ENCODE measurements at places on chromosomes 5 and 9.

DNA sequence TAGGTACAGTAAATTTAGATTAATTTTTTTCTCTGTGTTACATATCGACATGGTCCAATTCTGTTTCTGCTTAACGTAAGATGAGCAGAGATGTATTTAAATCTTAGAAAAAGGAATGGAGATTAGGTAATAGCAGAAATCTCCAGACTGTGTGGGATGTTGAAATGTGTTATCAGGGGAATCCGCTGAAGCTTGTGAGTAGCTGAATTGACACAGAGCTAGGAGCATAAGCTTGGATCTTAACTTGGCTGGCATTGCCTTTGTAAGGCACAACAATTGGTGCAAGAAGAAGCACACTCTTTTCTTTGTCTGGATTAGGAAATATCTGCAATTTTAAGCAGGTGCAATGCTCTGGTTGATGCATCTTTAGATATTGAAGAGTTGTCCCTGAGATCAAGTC is 53.1 kb downstream of the PLPPR1 start:
- DNase-seq: no peak

GRCh38 chr5:142826741-142827492 is 56.7 kb downstream of the ARHGAP26 start:
- no peak for DNase-seq

DNA sequence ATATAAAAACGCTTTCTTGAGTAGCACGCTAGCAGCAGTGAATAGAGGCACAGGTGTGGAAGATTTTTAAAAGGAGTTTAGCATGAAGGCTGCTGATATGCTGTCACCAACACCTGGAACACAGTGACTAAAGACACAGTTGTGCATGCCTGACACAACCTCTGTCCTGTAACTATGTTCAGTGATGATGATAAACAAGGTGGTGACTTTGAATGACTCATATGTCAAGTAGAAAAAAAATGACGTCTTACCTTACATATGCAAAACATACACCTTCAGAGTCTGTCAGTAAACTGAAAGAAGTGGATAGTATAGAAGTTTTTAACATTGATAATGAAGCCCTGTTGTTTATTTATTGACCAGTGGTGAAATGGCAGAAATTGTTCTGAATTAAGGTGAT is 66.2 kb upstream of the ADCY2 start:
- no peak for DNase-seq

DNA sequence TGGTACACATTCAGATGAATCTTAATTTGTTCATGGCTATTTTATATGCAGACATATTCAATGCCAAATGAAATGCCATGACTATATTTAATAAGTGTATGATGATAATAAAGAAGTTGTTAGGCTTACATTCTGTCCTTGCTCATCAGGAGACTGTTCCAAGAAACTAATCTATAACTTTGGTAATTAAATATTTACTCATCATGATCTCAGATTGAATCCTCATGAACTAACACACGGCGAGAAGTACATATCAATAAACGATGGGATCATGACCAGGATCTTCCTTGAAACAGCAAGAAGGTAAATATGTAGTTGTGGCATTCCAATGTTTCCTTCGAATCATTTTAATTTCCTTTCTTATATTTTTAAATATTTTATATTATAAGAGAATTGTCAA is 12.5 kb upstream of the AGGF1 start:
- no peak for DNase-seq

DNA sequence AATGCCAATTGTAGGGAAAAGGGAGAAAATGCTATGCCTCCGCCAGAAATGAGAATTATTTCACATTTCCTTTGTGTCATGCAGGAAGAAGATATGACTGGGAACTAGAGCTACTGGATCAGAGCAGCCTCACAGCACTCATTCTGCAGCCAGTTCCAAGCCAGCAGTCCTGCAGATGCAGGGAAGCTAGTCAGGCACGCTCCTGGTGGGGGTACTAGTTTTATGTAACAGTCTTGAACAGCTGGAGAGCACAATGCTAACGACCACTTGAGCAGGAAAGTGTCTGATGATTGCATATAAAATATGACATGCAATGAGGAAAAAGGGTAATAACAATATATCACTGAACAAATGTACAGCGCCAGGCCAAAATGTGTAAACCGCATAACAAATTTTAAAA is 21.7 kb downstream of the CDH10 start:
- no peak for DNase-seq

GRCh38 chr9:72726947-72727346 is 205.5 kb downstream of the TMC1 start:
- DNase-seq: no peak

DNA sequence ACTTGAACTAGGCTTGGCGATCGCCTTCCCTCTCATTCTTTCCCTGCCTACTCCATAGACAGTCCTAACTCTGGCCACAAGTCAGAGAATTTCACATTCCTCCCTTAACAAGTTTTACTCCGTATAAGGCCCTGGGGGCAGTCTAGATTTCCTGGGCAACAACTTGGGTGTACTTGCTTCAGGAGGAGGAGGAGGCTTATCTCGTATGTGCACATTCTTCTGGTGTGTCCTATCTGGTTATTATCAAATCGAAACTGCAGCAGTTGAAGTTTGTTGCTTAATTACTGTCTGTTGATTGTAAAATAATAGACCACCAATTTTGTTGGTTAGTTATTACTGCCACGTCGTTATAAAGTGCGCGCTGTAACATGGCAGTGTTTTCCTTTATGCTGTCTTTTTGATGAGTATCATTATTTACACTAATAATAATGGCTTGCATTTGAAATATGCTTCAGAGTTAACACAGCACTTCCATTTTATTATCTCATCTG is 42.0 kb downstream of the PIP5K1B start:
- DNase-seq: no peak

- no peak for DNase-seq
Measured at GRCh38 chr5:56616454-56617160, 198.7 kb upstream of the MAP3K1 start.

GRCh38 chr9:136536721-136537241 is 9.1 kb downstream of the NOTCH1 start:
- DNase-seq: no peak

DNA sequence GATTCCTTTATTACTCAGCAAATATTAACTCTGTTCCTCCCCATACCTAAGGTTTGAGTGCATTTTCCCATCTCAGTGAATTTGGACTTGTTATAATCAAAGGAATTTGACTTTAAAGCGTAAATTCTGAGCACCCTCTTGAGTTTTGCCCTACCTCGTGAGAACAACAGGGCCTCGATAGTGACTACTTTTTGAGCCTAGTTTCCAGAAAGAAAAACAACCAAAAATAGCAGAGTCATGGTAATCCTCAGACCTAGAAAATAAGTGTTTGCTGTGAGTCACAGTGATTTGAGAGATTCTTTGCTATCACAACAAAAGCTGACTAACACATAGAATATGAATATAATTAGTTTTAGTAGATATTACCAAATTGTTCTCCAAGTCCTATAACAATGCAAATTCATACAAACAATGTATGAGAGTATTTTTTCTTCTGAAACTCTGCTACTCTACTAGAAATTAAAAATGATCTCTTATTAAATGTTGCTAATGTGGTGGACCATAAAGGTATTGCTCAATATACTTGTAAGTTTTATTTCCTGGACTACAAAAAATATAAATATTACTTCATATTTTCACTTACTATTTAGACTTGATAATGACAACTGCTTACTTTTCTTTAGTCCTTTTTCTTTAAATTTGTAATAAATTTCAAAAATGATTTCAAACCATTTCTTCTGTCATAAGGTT is 759.7 kb downstream of the BRINP1 start:
- peak; percentile 29 for DNase-seq

DNA sequence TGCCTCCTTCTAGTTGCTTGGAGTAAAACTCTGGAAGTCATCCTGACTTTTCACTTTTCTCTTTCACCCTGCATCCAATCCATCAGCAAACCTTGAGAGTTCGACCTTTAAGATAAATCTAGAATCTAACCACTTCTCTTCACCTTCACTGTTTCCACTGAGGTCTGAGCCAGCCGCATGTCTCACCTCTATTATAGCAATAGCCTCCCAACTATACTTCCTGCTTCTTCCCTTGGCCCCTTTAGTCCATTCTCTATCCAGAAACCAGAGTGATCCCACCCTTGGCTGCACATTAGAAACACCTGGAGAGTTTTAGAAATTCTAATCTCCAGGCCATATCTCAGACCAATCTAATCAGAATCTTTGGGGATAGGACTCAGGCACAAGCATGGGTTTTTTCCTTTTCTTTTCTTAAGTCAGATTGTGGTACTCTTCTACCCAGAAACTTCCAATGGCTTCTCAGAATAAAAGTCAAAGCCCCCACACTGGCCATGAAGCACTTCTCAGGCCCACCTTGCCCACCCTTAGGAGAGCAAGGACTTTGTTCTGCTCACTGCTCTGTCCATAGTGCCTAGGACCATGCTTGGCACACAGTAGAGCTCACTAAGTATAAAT is 33.1 kb downstream of the MFAP3 start:
- DNase-seq: no peak

DNA sequence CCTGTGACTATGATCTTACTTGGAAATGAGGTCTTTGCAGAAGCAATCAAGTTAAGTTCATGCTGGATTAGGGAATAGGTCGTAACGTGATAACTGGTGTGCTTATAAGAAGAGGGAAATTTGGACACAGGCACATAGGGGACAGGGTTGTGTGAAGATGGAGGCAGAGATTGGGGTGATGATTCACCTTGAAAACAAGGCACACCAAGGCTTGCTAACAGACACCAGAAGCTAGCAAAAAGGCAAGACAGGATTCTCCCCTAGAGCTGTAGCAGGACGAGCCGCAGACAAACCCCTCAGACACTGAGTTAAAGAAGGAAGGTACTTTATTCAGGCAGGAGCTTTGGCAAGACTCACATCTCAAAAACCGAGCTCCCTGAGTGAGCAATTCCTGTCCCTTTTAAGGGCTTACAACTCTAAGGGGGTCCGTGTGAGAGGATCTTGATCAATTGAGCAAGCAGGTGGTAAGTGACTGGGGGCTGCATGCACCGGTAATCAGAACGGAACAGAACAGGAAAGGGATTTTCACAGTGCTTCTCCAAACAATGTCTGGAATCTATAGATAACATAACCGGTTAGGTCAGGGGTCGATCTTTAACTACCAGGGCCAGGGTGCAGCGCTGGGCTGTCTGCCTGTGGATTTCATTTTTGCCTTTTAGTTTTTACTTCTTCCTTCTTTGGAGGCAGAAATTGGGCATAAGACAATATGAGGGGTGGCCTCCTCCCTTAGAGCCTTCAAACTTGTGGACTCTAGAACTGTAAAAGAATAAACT is 57.5 kb upstream of the S1PR3 start:
- no peak for DNase-seq

DNA sequence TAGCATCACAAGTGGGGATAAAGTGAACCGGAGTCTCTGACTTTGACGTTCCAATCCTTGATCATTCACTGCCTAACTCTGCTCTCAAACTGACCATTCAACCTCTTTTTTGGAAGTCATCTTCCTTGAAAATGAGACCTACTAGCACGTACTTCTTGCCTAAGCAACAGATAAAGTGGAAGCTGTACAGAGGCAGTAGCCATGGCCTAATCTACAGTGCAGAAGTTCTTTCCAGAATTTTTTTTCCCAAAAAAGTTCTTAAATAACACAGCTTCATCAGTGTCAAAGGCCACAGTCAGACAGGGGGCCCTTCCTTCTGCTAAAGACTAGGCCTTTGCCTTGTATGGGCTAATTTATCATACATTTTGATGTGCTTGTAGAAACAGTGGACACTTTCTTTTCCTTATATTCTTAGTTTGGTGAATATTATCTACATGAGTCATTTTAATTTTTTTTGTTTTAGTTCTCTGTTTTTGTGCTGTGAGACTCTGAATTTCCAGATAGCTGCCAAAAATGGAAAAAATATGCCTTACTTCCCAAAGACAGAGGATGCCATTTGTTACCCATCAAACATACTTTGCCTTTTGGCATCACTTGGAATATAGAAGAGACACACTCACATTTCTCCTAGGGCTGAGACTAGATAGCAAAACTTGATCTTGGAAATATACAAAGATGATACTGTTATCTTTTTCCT is 96.3 kb upstream of the VCAN start:
- DNase-seq: no peak

GRCh38 chr5:133423011-133423617 is 189.2 kb downstream of the FSTL4 start:
- DNase-seq: no peak

DNA sequence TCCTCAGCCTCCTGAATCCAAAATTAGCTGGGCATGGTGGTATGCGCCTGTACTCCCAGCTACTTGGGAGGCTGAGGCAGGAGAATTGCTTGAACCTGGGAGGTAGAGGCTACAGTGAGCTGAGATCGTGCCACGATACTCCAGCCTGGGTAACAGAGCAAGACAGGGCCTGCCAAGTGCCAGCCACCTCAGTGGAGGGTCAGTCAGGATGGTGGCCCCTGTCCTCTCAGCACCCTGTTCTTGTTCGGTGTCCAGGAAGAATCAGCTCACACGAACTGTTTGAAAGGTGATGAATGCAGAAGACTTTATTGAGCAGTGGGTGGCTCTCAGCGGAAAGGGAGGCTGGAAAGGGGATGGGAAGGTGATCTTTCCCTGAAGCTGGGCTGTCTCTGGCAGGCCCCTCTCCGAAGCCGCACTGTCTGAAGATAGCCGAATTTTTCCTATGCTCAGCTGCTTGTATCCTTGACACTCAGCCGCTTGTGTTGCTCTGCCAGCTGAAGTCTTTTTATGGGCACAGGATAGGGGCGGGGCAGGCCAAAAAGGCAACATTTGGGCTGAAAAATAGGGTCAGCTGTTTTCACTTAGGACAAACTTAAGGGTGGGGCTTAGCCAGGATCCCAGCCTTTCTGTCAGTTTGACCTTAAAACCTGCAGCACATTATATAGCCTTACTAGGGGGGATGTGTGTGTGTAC is 50.9 kb downstream of the UBE2R2 start:
- peak; percentile 36 for DNase-seq

GRCh38 chr9:116223926-116224325 is 70.3 kb downstream of the PAPPA start:
- no peak for DNase-seq

GRCh38 chr5:151051066-151051930 is 29.5 kb downstream of the TNIP1 start:
- DNase-seq: no peak

GRCh38 chr5:135986401-135986800 is 31.6 kb upstream of the LECT2 start:
- no peak for DNase-seq

DNA sequence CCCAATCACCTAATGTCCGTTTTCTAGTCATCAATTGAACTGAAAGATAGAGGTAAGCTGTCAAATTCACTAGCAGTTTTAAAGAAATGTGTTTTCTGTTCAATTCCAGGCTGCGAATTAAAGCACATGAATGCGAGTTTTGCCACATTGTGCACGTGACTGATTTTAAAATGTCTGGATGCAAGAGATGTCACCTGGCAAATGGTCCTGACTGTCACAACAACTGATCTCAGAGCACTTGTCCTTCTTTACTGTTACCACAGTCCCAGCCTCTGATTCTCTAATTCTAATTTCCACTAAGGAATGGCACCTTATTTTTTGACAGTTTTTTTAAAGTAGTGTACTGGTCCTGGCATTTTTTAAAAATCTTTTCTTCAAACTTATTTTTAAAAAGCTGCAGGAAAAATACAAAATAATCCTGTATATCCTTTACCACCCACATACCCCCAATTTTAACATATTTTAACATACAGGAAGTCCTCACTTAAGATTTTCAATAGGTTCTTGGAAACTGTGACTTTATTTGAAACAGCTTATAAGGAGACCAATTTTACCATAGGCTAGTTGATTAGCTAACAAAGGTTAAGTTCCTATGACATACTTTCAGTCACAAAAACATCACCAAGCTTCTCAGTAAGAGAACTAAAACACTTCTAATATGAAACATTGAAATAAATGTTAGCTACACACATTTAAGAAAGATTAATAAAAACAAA is 1364.3 kb downstream of the EFNA5 start:
- no peak for DNase-seq
